ENCODE measurements at places on chromosomes 7 and 10.

GRCh38 chr10:14397066-14397465 is 66.3 kb upstream of the FRMD4A start:
- DNase-seq = peak; percentile 98

DNA sequence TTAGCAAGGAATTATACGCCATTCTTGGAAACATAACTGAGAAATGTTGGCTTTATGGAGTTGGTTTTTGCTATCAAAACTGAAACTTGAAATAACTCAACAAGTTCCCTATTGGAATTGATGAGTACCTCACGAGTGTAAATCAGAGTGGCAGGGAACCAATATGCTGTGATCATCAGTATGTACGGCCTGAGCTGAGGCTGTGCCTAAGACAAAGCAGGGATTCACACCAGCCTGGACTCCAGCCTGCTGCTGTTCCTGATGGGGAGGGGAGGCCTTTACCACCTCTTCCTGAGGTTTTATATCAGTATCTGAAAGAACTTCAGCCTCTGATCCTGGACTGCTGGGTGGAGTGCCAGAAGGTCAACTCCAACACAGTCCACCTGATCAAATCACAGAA is 52.7 kb downstream of the CRTAC1 start:
- DNase-seq = no peak

DNA sequence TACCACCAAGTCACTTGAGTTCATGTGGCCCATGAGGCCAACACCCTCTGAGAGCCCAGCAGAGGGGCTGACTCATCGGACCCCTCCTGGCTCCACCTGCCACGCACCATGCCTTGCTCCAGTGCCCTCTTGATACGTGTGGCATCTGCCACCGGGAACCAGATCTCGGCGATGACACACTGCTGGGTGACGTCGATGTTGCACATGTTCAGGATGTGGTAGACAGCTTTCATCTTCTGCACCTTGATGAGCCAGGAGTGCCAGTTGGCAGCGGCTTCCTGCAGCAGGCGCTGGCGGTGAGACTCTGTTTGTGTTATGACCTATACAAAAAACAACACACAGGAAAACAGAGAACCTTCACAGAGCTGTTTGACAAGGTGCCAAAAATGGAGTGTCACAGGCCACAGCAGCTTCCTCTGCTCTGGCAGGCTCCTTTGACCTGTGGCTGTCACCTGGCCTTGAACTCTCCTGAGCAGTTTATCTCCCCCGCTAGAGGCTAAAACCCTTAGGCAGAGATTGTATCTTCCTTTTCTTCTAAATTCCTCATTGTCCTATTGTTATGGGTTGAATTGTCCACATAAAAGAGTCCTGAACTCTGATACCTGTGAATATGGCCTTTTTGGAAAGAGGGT is 45.2 kb upstream of the TMEM213 start:
- no peak for DNase-seq

DNA sequence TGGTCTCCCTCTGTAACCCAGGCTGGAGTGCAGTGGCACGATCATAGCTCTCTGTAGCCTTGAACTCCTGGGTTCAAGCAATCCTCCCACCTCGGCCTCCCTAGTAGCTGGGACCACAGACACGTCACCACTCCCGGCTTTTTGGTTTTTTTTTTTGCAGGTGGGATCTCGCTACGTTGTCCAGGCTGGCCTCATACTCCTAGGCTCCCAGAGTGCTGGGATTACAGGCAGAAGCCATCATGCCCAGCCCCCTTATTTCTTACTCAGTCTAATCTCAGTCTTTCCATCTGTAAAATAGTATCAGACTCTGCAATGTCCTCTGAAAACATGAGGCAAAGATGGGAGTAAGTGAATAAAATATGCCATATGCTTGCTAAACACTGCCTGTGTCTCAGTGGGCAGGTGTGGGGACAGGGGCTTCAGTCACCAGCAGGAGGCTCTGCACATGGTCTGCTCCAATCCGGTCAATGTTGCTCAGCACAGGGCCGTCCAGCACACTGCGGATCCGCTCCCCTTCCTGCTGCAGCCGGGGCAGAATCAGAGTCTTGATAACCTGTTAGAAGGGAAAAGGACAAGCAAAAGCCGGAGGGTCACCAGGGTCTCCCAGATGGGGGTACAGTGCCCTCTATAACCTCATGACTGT is 8.2 kb downstream of the AP4M1 start:
- DNase-seq = no peak

DNA sequence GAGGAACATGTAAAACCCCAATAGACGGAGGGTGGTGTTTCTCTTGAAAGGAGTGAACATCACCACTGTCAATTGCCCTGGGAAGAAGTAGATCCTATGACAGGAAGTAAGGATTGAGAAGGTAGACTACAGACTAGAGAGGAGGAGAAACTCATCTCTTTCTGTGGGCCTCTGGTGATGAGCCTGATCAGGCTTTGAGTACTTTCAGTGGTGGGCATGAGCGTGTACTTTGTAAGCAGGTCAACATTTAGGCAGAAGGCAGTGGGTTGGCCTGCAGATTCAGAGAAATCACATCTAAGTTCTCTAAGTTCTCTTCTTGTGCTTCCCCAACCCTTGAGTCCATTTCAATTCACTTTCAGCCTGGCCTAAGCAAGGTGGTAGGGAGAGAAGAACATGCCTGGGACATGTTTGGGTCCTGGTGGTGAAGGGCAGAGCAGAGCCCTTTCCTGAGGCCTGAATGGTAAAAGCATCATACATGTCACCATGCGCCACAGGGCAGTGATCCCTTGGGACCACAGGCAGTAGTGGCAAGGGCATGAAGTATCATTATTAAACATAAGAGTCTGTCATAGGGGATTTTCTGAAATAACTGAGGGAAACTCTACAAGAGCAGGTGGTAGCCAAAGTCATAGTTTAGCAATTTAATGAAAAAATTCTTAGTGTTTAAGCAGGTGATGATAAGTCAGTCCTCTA is 56.4 kb upstream of the ANKRD1 start:
- DNase-seq = no peak

- DNase-seq = no peak
Observed at GRCh38 chr10:84854439-84854838, 526.0 kb downstream of the CCSER2 start.

DNA sequence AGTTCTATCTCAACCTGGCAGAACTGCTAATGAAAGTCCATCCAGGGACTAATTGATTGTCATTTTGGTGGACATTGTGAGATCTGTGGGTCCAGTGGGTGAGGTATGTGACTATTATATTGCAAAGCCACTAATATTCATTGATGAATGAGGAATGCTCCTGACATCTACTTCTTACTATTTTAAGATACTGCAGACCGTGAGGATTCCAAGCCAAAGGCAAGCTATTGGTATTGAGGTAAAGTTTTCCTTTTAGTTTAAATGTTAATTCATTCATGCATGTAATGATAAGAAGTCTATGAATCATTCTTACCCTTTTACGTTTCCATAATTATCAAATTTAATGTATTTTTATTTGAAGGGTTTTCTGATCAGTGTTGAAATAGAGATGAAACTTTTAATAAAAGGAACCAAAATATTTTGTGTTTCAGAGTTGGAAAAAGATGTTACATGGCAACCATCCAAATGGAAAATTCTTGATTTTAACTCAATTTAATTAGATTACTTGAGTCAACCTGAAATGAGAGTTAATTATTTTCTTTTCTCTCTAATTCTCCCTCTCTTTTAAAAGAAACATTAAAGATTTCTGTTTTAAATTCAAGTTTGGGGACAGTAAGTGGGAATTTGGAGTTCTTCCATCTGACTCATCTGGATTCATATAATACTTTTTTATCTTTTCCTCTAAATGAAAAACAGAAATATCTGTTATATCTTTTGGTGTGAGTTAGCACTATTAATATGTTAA is 39.6 kb downstream of the NUP205 start:
- no peak for DNase-seq
